Effector CD8-positive, alpha-beta T cell (primary cell): ENCODE measurements at places on chromosomes 5 and 9.

GRCh38 chr5:134209477-134210245 is 16.2 kb downstream of the PPP2CA start:
- DNase-seq = no peak

GRCh38 chr9:117189121-117189520 is 225.7 kb downstream of the ASTN2 start:
- DNase-seq = no peak

- no peak for DNase-seq
Measured at GRCh38 chr9:13508086-13508485, 228.6 kb upstream of the MPDZ start.

GRCh38 chr9:8713811-8714165 is 914.2 kb upstream of the DMAC1 start:
- no peak for DNase-seq

- no peak for DNase-seq
Measured at GRCh38 chr9:87269296-87270176, 228.1 kb upstream of the DAPK1 start.

DNA sequence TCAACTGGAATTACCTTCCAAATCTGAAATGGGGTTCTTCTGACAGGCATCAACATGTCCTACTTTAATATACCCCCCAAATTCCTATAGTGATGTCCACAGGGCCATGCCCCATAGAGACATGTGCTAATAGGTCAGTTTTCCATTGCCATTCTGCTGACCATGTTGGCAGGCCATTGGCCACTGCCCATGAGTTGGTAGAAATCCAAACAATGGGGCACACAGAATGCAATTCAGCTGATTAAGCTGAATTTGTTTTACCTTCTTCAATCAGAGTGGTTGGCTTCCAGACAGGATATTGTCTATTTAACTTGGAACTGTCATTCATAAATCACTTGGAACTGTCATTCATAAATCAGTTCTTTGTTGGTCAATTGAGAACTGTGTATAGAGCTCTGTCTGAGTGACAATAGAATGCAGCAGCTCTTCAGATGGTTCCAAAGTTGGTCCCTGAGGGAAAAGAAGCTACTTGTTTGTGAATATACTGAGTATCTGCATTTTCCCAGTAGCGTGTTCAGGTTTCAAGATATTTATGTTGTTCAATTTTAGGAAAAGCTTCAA is 336.9 kb downstream of the DRD1 start:
- DNase-seq = no peak

DNA sequence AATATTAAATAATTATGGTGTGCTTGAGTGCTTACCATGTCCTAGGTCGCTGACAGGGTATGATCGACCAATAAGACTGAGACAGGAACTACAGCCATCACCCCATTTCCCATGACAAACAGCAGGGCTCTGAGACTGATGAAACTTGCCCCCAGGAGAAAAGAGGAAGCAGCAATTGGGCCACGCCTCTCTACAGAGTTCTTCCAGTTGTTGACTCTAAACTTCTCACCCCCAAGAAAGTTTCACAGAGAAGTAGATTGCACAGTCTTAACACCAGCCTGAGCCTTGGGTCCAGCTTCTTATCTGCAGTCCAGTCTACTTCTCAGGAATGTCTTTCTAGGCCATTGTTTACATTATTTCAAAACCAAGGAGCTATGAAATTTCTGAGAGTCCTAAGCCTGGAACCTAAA is 182.2 kb upstream of the ANKRD55 start:
- DNase-seq = no peak

- DNase-seq = no peak
Measured at GRCh38 chr9:31137176-31138160, 1247.0 kb upstream of the ACO1 start.
